ENCODE measurements at places on chromosomes 12 and 14.

DNA sequence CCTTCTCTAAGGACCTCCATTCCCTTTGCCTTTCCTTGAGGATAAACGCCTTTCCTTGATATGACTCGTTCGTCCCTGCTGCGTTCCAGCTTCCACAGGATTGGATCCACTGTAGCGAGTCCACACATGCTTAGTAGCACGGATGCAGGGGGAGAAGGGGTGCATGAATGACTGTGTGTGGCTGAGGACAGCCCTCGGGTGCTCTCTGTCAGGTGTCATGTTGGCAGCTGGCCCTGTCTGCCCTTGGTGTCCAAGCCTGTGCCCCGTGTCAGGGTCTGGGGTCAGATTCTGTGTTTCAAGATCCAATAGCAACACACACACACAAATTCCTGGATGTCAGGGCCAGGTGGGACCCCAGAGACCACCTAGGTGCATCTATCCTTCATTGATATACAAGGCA, 17.5 kb upstream of the KRT80 start:
- no peak for DNase-seq

- DNase-seq = no peak
Measured at GRCh38 chr14:38108681-38109080, 99.0 kb upstream of the SSTR1 start.

- DNase-seq = no peak
Measured at GRCh38 chr12:96882862-96883261, 24.2 kb upstream of the NEDD1 start.

DNA sequence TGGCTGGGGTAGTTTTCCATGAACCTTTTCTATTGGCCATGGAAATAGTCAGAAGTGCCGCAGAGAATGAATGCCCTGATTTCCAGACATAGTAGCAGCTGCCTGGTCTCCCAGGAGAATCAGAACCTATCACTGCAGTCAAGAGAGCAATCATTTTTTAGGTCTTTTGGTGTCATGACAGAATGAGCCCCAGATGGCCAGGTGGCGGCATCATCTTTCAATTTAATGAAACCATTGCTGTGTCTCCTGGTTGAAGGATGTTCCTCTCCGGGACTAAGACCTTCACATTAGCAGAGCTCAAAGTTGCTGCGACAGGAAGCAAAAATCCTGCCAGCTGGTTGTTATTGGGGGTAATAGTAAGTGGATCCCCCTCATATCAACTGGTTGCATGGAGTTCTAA, 18.8 kb downstream of the TNFAIP2 start:
- DNase-seq = no peak

DNA sequence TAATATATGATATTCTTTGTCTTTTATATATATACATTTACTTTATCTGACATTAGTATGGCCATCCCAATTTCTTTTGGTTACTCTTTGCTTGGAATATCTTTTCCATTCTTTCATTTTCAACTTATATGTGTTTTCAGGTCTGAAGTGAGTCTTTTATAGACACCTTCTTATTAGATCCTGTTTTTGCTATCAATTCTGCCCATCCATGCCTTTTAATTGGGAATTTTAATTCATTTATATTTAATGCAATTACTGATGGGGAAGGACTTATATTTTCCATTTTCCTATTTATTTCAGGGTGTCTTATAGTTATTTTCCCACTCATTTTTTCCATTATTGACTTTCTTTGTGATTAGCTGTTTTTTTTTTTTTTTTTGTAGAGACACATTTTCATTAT, 43.4 kb downstream of the GABARAPL1 start:
- no peak for DNase-seq

DNA sequence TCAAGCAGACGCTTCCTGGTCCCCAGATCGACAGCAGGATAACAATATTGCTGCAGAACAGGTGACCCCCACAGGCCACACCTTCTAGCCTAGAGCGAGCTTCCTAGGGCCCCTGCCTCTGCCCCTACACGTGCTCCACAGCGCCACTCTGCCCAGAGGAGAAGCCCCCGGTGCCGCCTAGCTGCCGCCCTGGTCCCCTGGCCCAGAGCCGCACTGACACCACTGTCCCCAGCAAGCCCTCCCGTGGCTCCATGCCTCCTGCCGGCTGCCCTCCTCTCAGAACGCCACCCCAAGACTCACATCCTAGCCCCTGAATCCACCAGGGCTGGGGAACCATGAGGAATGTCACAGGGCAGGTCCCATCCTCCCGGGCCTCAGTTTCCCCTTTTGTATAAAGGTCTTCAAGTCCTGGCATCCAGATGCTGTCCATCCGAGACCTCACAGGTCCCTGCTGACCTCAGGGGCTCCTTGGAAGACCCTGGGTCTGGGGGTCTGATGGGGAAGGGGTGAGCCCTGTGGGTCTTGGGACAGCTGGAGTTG, 31.0 kb downstream of the JAG2 start:
- no peak for DNase-seq

- no peak for DNase-seq
Measured at GRCh38 chr12:85781766-85782165, 54.4 kb downstream of the RASSF9 start.

GRCh38 chr14:103138301-103139131, 15.3 kb downstream of the TNFAIP2 start:
- no peak for DNase-seq

DNA sequence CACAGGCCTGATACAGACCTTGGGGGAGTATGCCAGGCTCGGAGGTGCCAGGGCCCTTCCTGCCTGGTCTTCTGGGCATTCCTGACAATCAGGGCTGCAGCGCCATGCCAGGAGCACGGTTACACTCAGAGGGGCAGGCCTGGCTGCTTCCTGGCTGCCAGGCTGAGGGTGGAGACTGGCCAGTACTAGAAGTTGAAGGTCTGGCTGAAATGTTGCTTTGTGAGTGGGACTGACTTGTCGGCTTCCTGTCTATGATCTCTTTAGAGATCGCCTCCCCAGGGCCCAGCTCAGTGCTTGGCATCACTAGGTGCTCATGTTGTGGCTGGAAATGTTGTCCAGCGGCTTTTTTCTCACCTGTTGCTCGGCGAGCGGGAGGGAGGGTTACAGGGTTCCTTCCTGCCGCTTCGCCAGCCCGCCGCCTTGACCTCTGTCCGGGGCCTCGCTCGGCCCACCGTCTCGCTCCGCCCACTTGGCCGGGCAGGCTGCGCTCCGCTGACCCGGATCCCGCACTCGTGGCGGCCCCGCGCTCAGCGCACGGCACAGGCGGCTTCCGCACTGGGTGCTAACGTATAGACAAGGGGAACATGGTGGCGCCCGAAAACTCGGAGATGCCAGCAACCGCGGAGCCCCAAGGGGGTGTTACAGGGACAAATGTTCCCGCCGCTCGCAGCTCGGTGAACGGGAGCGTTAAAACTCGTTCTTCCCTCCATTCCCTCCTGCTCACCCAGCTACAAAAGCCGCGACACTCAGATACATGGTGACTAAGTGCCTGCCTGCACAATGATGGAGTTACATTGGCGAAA, 32.6 kb downstream of the PAPLN start:
- DNase-seq = no peak

DNA sequence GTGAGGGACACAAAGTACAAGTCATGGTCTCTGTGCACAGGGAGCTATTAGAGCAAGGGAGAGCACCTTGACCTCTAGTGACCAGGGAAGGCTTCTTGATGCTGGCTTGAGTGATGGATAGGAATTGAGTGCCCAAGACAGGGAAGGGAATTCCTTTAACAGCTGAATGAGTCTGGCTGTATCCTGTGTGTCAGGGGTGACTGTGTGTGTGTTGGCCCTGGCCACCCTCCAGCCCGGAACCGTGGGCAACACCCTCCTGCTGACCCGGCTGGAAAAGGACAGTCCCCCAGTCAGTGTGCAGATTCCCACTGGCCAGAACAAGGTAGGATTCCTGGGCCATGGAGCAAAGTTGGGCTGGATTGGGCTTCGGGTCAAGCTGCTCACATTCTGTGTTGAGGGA, 5.5 kb upstream of the PFDN5 start:
- no peak for DNase-seq

- DNase-seq = no peak
Measured at GRCh38 chr14:74548881-74549280, 55.3 kb downstream of the ISCA2 start.

DNA sequence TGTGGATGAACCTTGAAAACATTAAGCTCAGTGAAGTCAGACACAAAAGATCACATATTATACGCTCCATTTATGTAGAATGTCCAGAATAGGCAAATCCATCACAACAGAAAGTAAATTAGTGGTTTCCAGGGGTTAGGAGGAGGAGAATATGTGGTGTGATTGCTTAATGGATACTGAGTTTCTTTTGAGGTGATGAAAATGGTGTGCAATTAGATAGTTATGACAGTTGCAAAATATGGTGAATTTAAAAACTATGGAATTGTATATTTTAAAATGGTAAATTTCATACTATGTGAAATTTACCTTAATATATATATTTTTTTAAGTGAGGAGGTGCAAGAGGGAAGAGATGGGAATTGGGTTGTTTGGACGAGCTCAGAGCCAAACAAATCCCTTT, 46.3 kb upstream of the KICS2 start:
- DNase-seq = no peak

DNA sequence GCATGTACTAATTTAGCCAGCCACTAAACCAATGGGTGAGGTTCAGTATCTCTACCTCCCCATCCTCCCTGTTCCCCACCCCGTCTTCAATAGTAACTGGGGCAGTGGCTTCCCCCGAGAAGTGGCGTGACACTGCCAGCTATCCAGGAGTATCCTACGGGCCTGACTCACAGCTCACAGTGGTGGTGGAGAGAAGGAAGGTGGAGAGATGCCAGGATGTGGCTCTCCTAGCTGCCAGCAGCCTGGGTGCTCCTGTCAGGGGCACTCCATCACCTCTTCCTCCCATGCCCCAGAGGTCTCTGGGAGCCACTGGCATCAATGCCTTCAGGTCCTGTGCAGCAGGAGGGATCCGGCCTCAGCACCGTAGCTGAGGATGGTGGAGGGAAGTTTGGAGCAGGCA, 49.0 kb downstream of the TSPAN11 start:
- no peak for DNase-seq

GRCh38 chr14:33611405-33612196, 339.3 kb downstream of the EGLN3 start:
- no peak for DNase-seq

DNA sequence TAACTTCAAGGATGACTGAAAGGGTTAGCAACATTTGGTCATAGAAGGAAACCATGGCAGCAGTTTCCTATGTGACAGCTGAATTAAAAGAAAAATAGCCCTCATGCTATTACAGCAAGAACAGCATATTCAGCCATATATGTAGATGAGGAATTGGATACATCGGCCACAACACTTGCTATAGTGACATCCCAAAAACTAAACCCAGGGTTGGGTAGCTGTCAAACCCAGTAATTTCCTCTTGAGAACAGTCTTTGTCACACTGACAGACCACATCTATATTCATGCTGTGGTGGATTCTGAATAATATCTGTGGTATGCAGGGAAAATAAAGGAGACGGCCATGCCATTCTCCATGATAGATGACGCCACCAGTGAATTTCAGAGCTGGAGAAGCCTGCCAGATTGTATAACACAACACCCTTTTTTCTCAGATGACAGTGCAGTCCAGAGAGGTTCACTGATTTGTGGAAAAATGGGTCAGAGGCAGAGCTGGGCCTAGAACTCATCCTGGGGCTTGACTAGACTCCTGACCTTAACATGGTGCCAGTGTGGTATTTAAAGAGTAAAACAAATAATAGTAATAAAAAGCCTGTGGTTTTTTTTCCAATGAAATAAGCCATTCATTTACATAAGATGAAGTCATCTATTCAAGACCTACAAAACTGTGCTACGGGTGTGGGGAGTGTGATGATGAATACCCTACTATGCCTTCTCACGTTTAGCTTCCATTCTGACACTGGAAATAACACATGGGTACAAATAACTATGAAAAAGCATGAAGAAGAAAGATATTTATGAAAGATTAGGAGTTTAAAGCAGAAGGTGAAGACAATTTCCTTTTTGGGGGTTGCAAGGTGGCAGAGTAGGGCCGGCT, 32.3 kb downstream of the EFCAB11 start:
- DNase-seq = no peak

GRCh38 chr14:60637479-60638315, 11.6 kb downstream of the SIX1 start:
- DNase-seq = no peak

GRCh38 chr12:102806110-102806509, 110.9 kb downstream of the PAH start:
- no peak for DNase-seq

DNA sequence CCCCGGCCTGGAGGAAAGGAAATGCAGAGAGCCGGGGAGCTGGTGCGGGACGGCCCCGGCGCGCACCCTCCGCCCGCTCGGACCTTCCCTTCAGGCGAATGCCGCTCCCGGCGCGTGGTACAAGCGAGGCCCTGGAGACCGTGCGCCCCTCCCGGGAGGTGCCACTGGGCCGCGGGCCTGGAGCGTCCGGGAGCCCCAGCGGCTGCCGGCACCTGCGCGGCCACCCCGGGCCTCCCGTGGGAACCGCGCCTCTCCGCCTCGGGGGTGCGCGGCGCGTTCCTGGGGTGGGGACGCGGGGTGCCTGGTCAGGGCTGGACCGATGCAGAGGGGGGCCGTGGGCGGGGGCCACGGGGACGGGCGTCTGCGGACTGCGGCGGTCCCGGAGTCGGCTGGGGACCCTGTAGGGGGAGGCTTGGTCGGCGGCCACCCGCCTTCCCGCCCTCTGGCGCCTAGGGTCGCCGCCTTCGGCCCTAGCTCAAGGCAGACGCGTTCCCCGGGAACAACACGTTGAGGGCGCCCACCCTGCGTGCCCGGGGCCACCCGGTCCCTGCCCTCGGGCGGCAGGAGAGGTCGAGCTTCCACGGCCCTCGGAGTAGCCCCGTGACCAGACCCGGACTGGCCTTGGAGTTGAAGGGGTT, 599 bp downstream of the PAPLN start:
- no peak for DNase-seq

DNA sequence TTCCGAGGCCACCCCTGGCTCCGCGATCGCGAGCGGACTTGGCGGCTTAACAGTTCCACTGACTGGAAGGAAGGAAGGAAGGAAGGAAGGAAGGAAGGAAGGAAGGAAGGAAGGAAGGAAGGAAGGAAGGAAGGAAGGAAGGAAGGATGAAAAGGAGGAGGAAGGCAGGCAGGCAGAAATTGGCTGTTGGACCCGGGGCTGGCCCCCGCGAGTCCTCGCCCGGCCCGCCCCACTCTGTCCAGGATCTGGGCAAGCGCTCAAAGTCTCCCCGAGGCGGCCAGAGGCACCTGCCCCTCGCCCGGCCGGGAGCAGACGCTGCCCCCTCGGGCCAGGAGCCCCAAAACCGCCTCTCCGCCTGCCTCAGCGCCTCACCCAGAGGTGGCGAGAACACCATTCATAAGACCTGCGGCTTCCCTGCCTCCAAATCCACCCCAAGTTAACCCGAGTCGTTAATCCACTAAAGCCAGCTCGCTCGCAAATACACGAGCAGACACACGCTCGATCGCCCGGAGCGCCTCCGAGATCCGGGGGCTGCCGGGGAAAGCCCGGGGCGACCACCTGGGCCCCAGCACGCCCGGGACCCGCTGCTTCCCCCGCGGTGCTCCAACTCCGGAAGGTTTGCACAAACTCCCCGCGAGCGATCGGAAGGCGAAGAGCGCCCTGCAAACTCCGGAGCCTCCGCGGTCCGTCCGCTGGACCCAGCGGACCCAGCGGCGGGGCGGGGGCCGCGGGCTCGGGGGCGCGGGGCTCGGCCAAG, 844 bp downstream of the DPF3 start:
- peak; percentile 30 for DNase-seq
